ENCODE measurements at places on chromosomes 11 and 22.

DNA sequence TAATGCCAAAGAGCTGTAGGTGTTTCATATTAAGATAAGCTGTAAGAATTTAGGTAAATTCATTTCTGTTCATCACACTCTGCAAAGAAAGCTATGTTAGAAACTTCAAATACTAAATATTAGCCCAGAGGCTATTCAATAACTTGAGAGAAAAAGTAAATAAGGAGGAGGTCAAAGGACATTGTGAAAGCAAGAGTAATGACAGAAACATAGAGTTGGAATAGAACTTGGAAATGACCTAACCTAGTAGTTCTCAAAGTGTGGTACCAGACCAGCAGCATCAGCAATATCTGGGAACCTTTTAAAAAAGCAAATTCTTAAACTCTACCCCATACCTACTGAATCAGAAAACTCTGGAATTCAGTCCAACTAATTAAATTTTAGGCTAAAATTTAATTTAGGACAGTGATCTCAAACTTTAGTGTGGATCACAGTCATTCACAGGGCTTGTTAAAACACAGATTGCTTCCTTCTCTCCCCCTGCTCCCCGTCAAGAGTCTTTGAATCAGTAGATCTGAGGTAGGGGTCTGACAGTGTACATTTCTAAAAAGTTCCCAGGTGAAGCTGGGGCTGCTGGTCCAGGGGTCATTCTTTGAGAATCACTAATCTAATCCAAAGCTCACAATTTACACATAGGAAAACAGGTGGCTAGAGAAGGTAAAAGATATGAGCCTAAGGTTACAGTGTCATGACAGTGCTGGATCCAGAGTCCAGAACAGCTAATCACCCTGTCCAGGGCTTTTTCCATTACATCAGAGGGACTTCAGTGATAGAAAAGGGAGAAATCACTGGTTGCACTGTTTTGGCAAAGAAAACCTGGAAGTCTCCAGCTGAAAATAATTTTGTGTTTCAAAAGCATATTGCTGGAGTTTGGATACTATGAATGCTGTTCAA, 241.1 kb downstream of the SOX6 start:
- DNase-seq = no peak

DNA sequence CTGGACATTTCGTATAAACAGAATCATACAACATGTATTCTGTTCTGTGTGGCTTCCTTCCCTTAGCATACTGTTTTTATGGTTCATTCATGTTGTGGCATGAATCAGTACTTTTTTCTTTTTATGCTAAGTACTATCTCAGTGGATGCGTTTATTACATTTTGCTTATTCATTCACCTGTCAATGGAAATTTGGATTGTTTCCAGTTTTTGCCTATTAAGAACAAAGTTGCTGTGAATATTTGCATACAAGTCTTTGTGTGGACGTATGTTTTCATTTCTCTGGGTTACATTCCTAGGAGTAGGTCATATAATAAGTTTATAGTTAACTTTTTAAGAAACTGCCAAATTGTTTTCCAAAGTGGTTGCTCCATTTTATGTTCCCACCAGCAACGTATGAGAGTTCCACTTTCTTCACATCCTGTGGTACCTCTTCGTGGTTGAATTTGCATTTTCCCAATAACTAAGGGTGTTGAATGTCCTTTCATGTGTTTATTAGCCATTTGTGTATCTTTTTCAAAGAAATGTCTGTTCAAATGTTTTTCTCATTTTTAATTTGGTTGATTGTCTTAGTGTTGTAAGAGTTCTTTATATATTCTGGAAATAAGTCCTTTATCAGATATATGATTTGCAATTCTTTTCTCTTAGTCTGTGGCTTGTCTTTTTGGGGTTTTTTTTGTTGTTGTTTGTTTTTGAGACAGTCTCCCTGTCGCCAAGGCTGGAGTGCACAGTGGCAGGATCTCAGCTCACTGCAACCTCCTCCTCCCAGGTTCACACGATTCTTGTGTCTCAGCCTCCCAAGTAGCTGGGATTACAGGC, 46.0 kb upstream of the MICAL2 start:
- DNase-seq = no peak

DNA sequence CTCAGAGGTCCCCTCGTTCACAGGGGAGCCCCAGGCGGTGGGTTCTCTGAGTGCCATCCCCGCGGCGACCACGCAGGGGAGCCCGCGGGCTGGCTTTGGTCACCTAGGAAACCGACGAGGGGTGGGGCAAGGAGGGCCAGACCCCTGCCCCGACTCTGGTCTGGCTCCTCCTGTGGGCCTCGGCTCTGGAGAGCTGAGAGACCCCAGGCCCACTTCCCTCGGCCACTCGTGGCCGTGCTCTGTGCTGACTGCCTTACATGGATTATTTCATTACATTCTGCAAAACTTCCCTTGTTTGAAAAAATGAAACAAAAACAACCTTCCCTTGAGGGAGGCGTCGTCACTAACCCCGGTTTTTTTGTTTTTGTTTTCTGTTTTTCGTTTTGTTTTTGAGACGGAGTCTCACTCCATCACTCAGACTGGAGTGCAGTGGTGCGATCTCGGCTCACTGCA, 15.1 kb upstream of the CYTH4 start:
- peak; percentile 60 for DNase-seq

DNA sequence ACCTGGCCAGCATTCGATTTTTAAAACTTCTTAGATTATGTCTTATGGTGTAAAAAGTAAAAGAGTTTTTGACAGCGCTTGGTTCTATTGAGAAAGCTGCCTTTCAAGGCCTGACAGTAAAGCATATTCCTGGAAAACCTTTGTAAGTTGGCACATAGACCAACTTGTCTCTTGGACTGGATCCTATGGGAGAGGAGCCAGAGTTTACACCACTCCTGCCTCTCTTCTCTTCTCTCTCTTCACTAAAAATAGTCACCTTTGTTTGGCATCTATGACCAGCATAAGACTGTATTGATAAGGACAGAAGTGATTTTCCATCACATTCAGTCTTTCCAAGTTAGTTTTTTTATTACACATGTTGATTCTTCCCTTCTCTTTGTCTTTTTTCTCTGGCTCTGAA, 33.7 kb downstream of the CSRP3 start:
- DNase-seq = no peak

GRCh38 chr11:118689852-118690552, 10.6 kb upstream of the TREH start:
- peak; percentile 65 for DNase-seq

DNA sequence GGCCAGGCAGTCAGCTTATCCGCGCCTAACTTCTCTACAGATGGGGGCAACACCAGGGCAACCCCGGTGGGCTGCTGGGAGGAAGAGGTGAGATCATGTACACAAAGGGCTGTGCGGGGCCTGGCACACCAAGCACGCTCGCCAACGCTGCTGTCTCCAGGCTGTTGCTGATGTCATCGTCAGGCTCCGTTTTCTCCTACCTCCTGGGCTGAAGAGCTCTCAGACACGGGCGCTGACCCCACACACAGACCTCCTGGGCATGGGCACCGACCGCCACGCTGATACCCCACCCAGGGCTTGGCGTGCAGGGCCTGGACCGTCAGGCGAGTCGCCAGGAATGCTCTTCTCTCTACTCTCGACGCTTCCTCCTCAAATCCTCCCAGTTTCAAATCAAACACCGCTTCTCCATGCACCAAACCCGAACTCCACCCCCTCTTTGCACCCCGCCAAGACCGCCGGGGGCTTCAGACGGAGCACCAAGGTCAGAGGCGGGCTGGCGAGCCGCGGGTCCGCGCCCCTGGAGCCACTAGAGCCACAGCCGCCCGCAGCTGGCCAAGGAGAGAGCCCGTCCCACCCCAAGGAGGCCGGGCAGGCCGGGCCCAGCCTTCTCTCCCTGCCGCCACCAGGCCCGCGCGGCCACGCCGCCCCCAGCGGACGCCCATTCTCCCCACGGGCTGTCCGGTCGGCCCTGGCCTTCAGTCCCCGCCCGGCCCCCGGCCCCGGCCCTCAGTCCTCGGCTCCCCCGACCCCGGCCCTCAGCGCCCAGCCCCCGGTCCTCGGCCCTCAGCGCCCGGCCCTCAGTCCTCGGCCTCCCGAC, 772 bp downstream of the SBF1 start:
- no peak for DNase-seq

GRCh38 chr11:35518766-35519165, 6.7 kb downstream of the PAMR1 start:
- DNase-seq = no peak

DNA sequence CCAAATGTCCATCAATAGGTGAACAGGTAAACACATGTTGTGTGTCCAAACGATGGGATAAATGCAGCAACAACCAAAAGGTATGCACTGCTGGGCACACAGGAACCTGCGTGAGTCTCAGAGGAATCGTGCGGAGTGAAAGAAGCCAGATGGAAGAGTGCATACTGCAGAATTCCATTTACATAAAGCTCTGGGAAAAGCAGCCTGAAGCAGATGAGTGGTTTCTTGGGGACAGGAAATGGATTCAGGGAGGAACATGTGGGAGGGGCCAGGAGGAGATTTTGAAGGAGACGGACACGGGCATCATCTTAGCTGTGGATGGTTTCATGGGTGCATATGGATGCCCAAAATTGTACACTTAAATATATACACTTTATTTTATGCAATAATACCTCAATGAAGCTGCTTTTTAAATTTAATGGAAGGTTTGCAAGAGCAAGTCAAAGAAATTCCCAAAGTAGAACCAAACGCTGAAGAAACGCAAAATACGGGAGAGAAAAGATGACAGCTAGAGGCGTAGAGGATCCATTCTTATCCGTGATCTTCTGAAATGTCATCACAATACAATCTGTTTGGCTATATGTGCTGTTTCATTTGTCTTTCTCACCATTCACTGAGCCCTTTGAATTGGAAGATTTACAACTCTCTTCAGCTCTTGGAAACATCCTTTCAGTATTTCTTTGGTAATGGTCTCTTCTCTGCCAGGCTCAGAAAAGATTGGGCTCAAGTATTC, 24.5 kb downstream of the ST14 start:
- no peak for DNase-seq

DNA sequence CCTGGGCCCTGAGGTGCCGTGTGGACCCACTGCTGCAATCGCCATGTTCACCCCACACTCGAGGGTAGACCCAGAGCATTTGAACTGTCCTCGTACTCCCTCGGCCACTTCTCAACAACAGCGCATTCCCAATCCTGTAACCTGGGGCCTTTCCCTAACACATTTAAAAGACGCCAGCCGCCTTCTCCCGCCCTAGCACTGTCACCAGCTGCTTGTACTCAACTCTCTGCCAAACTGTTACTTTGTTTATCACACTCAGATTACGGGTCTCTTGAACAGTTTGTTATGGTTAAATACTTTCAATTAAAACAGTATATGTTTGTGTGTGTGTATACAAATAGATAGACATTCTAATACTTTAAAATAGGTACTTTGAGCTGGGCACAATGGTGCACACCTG, 20.7 kb downstream of the CDKN1C start:
- DNase-seq = no peak

- DNase-seq = no peak
Observed at GRCh38 chr11:24794064-24794463, 297.2 kb downstream of the LUZP2 start.

DNA sequence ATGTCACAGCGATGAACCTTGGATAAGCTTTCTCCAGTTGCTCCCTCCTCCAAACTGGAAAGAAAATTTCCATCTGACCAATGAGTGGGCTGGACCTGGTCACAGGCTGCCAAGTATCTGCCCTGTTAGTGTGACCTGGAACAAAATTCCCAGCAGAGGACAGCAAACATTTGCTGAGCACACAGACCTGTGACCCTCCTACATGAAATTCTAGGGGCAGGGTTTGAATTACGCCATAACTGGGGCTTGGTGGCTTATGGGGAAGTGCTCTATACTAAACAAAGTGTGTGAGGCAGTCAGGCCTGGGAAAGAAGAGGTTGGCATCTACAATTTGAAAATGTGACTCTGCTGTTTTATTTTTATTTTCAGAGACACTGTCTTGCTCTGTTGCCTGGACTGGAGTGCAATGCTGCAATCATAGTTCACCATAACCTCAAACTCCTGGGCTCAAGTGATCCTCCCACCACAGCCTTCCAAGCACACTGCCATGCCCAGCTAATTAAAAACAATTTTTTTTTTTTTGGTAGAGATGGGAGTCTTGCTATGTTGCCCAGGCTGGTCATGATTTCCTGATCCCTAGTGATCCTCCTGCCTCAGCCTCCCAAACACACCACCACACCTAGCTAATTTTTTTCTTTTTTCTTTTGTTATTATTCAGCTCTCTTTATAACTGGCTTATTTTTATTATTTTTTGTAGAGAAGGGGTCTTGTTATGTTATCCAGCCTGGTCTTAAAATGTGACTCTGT, 13.6 kb upstream of the XBP1 start:
- DNase-seq = no peak

DNA sequence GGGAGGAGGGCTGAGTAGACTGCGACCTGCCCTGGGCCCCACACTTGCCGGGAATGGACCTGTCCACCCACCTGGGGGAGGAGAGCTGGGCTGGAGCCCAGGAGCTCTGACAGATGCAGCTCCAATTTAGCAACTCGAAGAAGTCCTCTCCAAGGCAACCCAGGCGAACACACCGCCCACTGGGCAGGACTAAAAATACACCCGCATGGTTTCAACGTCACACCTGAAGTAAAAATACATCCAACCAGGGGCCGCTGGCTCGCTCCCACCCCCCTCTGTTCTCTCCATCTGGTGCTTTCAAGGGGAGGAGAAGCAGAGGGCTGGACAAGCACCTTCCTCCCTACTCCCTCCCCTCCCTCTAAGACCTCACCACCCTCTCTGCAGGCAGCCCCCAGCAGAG, 119.9 kb downstream of the FEZ1 start:
- no peak for DNase-seq

DNA sequence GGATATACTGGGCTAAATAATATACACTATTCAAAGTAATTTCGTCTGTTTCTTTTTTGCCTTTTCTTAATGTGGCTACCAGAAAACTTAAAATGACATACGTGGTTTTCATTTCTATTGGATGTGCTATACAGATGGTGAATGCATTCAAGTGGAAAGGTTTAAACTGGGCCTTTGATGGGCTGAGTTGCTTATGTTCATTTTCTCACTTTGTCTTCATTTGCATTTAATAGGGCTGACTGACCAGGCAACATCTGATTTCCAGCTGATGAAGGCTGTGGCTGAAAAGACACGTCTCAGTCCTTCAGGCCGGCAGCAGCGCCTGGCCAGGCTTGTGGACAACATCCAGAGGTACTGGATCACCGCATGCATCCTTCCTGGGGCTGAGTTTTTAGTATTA, 27.9 kb downstream of the PIWIL4 start:
- DNase-seq = no peak

DNA sequence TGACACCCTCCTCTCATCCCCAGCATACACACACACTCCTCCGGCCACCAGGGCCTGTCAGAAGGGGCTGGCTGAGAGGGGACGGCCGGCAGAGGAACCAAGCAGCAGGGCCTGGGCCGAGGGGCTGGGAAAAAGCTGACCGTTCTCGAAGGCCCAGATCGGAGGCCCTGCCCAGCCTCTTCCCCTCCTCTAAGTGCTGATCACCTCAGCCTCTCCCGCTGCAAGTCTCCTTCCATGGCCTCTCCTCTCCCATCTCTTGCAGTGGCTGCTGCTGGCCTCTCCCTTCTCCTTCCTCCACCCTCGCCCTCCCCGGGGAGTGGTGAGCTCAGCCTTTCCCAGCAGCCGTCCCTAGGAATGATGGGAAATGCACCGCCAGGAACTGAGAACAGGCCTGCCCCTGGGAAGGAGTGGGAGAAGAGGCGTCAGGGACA, 39.6 kb downstream of the ARRB1 start:
- no peak for DNase-seq

Measured in stimulated activated CD8-positive, alpha-beta memory T cell treated with anti-CD3 and anti-CD28 coated beads, Interleukin-7, amount 100 ng/mL, for 1 hour (primary cell).